RPMI7951 (cell line): ENCODE measurements at places on chromosomes 16 and 17. TPM values are rescaled to one million over a fixed set of nuclear protein-coding genes. Genes with fewer than 3 reads are reported as not detected.

Gene MT1G
- total RNA-seq = 6.8 and 13.5 TPM in 2 replicates

Gene PSMD11
- 73.9 and 77.9 TPM in 2 replicates for total RNA-seq

Gene ZC3H7A
- 22.1 and 32.4 TPM in 2 replicates for total RNA-seq

Gene DYNLRB2
- total RNA-seq = not detected in 2 replicates

Gene ITGAL
- total RNA-seq = not detected in 2 replicates

Gene RANBP10
- total RNA-seq = 2.6 and 2.9 TPM in 2 replicates

Gene KRTAP3-2
- total RNA-seq = not detected in 2 replicates

Gene CHST5
- total RNA-seq = not detected in 2 replicates

Gene RSKR
- total RNA-seq = 2.9 and 3.5 TPM in 2 replicates

Gene NAGS
- total RNA-seq = 1.8 and 3.3 TPM in 2 replicates
